ENCODE measurements at places on chromosomes 12 and 14. TPM values are rescaled to one million over a fixed set of nuclear protein-coding genes. Genes with fewer than 3 reads are reported as not detected.

Gene ATF7IP
- total RNA-seq, result 77.2 TPM

- no peak for DNase-seq
- no peaks in the 10 kb centered on the region for H3K27me3 ChIP-seq
- no peak overlapping the region for H3K27ac ChIP-seq
- H3K36me3 ChIP-seq, result no peaks in the 10 kb centered on the region
These were observed 7.2 kb downstream of the KLHL33 start for GRCh38 chr14:20428802-20429201.

GRCh38 chr14:100629098-100629497 is 41.9 kb upstream of the BEGAIN start:
- no peak overlapping the region for H3K27ac ChIP-seq
- H3K4me1 ChIP-seq, result no peaks in the 10 kb centered on the region
- no peak overlapping the region for H3K4me3 ChIP-seq
- H3K27me3 ChIP-seq, result no peaks in the 10 kb centered on the region
- peak; percentile 20 for DNase-seq

GRCh38 chr12:89236748-89237383 is 115.4 kb downstream of the DUSP6 start:
- no peaks in the 10 kb centered on the region for H3K36me3 ChIP-seq
- no peaks in the 10 kb centered on the region for H3K27me3 ChIP-seq
- DNase-seq, result no peak
- no peak overlapping the region for H3K4me3 ChIP-seq
